ENCODE measurements at places on chromosomes 11 and 22.

DNA sequence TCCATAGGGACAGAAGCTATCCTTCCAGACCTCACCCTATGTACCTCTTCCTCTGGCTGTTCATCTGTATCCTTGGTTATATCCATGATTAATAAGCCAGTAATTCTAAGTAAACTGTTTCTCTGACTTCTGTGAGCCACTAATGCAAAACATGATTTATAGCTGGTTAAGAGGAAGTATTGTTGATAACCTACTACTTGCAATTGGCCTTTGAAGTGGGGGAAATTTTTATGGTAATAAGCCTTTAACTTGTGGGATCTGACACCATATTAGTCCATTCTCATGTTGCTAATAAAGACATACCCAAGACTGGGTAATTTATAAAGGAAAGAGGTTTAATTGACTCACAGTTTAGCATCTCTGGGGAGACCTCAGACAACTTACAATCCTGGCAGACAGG is 21.9 kb downstream of the CASP12 start:
- DNase-seq, result no peak

DNA sequence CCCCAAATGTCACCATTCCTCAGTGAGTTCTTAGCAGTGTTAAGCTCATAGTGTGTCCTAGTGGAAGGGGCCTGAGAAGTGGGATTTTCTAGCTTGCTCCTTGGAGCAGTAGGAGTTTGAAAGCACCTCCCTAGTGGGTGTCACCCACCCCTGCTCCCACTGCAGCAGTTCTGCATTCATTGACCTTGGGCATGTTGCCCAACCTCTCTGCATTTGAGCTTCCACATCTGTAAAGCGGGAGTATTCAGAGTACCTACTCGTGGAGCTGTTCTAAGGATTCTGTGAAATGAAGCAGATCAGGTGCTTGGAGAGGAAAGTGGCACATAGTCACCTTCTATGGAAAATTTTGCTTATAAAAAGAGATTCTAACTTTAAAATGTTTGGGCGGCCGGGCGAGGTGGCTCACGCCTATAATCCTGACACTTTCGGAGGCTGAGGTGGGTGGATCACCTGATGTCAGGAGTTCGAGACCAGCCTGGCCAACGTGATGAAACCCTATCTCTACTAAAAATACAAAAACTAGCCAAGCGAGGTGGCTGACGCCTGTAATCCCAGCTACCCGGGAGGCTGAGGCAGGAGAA is 16.9 kb downstream of the LMO2 start:
- no peak for DNase-seq

GRCh38 chr11:121328967-121329679 is 36.6 kb downstream of the SC5D start:
- DNase-seq, result no peak

DNA sequence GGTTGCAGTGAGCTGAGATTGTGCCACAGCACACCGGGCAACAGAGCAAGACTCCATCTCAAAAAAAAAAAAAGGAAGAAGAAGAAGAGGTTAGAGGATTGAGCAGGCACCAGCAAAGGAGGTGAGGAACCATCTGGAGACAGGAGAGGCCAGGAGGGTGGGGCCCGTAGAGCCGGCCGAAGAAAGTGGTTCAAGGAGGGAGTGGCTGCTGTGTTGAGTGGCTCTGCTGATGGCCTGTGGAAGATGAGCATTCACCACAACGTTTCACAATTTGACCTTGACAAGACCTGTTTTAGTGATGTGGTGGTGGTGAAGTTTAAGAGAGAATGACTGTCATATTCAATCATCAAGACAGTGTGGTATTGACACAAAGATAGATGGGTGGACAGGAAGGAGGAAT is 6.8 kb upstream of the CTSD start:
- DNase-seq, result no peak

DNA sequence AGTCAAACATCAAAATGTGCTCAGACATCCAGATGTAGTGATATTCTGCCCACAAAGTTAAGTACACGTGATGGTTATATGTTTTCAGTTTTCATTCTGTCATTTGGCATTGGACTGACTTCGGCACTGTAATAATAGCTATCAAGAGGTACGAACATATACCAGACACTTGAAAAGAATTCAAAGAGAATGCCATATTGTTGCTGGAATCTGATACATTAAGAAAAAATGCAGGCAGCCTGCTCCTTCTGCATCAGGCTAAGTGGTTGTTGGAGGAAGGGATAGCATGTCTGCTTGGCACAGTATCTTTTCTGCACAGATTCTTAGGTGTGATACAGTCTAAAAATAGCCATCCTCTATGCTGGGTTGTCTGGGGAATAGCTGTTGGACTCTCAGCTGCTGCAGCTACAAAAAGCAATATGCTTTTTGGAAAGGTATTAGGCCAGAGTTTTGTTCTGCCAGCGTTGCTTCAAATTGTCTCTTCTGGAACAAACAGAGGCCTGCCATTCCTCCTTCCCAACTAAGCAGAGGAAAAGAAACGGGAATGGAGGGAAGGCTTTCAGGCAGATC is 892.6 kb downstream of the TBC1D22A start:
- no peak for DNase-seq

DNA sequence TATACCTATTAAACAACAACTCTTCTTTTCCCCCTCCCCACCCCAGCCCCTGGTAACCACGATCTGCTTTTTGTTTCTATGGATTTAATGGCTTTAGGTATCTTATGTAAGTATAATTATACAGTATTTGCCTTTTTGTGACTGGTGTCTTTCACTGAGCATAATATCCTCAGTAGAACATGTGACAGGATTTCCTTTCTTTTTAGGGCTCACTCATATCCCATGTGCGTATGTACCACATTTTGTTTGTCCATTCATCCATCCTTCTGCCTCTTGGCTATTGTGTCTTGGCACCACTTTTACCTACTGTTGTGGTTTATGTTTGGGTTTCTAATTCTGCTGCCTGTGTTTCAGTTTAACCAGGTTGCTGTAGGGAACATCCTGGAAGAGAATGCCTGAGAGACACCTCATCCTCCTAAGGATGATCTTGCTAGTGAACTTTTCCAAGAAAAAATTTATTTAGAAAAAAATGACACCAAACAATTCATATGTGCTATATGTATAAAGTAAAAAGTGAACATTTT is 77.6 kb upstream of the SESN3 start:
- DNase-seq, result no peak

- no peak for DNase-seq
These were observed 52.6 kb downstream of the CLTCL1 start for GRCh38 chr22:19238900-19239299.

GRCh38 chr22:36032611-36033010 is 4.0 kb upstream of the RBFOX2 start:
- no peak for DNase-seq

DNA sequence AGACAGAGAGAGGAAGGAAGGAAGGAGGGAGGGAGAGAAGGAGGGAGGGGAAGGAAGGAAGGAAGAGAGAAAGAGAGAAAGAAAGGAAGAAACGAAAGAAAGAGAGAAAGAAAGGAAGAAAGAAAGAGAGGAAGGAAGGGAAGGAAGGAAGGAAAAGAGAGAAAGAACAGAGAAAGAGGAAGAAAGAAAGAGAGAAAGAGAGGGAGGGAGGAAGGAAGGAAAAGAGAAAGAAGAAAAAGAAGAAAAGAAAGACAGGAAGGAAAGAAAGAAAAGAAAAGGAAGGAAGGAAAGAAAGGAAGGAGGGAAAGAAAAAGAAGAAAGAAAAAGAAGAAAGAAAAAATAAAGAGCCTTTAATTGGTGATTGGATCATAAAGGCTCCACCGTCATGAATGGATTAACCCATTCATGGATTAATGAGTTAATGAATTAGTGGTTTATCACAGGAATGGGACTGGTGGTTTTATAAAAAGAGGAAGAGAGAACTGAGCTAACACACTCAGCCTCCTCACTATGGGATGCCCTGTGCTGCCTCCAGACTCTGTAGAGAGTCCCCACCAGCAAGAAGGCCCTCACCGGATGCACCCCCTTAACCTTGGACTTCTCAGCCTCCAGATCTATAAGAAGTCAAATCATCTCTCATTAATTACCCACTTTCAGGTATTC is 9.0 kb upstream of the PLAAT2 start:
- no peak for DNase-seq

- DNase-seq, result no peak
These were observed 861 bp upstream of the LTBP3 start for GRCh38 chr11:65558930-65559509.
